Muscle of back (tissue), 13 donors: ENCODE measurements at places on chromosomes 4 and X. TPM values are rescaled to one million over a fixed set of nuclear protein-coding genes. Genes with fewer than 3 reads are reported as not detected.

- peak; percentile 90 for DNase-seq
Observed at GRCh38 chr4:8391972-8392371, 48.6 kb downstream of the ACOX3 start.

- no peak for DNase-seq
Observed at GRCh38 chr4:89759426-89759825, 77.5 kb downstream of the SNCA start.

The HSFX4 gene
- polyA plus RNA-seq: 1.0 TPM

The KLB gene
- polyA plus RNA-seq: 0.08 TPM

The FBXO8 gene
- polyA plus RNA-seq: 15.3 TPM

The PABPC1L2B gene
- polyA plus RNA-seq: not detected

The FGFBP1 gene
- polyA plus RNA-seq: not detected
